Activated naive CD4-positive, alpha-beta T cell treated with anti-CD3 and anti-CD28 coated beads, Interleukin-2, amount 10 ng/mL, durations not matched to agents 5 hours and 36 hours (primary cell): ENCODE measurements at places on chromosomes 4 and X. TPM values are rescaled to one million over a fixed set of nuclear protein-coding genes. Genes with fewer than 3 reads are reported as not detected.

SYTL4 gene
- not detected for total RNA-seq

SLC4A4 gene
- total RNA-seq: 2.5 TPM

SPINK2 gene
- 1.9 TPM for total RNA-seq

FGA gene
- not detected for total RNA-seq
